Esophagus squamous epithelium (tissue), 5 donors: ENCODE measurements at places on chromosomes 2 and 18.

DNA sequence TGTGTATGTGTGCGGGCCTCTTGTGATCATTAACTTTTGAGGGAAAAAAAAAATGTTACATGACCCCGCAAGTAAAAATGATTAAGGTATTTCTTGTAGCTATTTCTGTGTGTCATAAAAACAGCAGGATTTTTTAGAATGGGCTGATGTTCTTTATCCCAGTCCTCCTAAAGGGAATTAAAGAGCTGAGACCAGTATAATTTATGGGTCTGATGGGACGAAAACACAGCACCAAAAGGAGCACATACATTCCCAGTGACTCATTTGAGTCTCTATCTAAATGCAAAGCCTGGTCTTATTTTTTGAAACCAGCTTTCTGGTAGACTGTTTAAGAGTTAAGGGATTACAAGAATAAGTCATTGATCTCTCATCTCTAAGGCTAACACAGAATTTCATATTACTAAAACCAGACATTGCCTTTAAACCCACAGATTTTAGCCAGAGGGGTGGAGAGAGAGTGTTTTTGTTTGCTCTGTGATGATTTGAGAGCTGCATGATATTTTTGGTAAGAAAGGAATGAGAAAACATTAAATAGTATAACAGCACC lies 342.3 kb upstream of the EPHA4 start:
- no peaks in the 10 kb centered on the region for H3K27me3 ChIP-seq
- no peak for DNase-seq
- H3K27ac ChIP-seq: no peak overlapping the region
- no peaks in the 10 kb centered on the region for H3K36me3 ChIP-seq
- H3K4me3 ChIP-seq: no peak overlapping the region

- no peaks in the 10 kb centered on the region for H3K27me3 ChIP-seq
- H3K27ac ChIP-seq: no peak overlapping the region
- no peaks in the 10 kb centered on the region for H3K36me3 ChIP-seq
- DNase-seq: no peak
- peaks cover 53% of the 10 kb centered on the region for H3K4me1 ChIP-seq
- no peak overlapping the region for H3K4me3 ChIP-seq
Observed at GRCh38 chr2:239272626-239273025, 128.2 kb downstream of the HDAC4 start.

GRCh38 chr18:34493099-34493544 lies 217.0 kb upstream of the DTNA start:
- peaks cover 17% of the 10 kb centered on the region for H3K4me1 ChIP-seq
- H3K36me3 ChIP-seq: no peaks in the 10 kb centered on the region
- peak overlapping the region; percentile 26 for H3K4me3 ChIP-seq
- H3K27ac ChIP-seq: no peak overlapping the region
- DNase-seq: no peak

- H3K4me1 ChIP-seq: no peaks in the 10 kb centered on the region
- no peaks in the 10 kb centered on the region for H3K36me3 ChIP-seq
- H3K4me3 ChIP-seq: no peak overlapping the region
- H3K27ac ChIP-seq: no peak overlapping the region
- DNase-seq: no peak
Observed at GRCh38 chr18:2985628-2986027, 27.3 kb downstream of the LPIN2 start.

GRCh38 chr2:207937823-207938222 lies 87.5 kb downstream of the PLEKHM3 start:
- no peak for DNase-seq
- no peak overlapping the region for H3K27ac ChIP-seq
- H3K4me1 ChIP-seq: peaks cover 19% of the 10 kb centered on the region
- no peaks in the 10 kb centered on the region for H3K36me3 ChIP-seq
- H3K27me3 ChIP-seq: no peaks in the 10 kb centered on the region

DNA sequence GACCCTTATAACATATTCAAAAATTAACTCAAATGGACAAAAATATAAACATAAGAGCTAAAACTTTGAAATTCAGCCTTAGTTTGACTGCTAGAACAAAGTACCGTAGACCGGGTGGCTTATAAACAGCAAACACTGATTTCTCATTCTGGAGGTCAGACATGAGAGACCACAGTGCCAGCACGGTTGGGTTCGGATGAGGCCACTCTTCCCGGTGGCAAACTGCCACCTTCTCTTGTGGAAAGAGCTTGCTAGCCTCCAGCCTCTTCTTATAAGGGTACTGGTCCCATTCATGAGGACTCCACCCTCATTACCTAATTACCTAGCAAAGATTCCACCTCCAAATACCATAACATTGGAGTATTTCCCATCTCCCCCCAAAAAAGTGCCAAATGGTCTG lies 91.3 kb downstream of the FAM210A start:
- H3K27me3 ChIP-seq: no peaks in the 10 kb centered on the region
- no peak overlapping the region for H3K4me3 ChIP-seq
- DNase-seq: no peak

DNA sequence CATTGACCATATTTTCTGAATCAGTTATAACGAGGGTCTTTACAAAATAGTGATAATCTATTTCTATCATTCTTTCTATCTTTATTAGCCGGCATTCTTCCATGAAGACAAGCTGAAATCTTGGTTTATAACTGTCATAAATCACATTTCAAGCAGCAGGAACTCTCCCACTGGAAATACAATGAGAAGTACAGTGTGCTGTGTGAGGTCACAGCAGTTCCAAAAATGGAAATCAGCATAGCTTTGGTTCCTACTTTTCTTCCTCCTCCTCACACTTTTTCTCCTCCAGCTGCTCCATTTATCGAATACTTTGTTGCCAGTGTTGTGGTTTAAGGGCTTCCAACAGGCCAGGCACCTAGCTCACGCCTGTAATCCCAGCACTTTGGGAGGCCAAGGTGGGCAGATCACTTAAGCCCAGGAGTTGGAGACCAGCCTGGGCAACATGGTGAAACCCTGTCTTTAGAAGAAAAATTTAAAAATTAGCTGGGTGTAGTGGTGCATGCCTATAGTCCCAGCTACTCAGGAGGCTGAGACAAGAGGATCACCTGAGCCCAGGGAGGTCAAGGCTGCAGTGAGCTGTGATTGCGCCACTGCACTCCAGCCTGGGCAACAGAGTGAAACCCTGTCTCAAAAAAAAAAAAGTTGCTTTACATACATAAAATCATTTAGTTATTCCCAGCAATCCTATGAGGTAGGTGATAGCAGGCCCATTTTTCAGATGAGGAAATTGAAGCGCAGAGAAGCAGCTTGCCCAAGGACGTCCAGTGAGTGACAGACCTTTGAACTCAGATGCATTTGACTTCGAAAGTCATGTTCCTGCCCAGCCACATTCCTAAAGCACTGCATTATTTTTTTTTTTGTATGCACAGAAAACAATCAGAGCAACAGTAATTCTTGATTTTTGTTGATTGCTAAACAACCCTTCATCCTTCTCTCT lies 34.0 kb upstream of the GPR55 start:
- H3K4me3 ChIP-seq: no peak overlapping the region
- no peaks in the 10 kb centered on the region for H3K36me3 ChIP-seq
- peaks cover 15% of the 10 kb centered on the region for H3K4me1 ChIP-seq

GRCh38 chr2:98149333-98149697 lies 62.3 kb downstream of the VWA3B start:
- no peaks in the 10 kb centered on the region for H3K27me3 ChIP-seq
- peak overlapping the region; percentile 47 for H3K4me3 ChIP-seq
- no peak for DNase-seq
- H3K36me3 ChIP-seq: no peaks in the 10 kb centered on the region

DNA sequence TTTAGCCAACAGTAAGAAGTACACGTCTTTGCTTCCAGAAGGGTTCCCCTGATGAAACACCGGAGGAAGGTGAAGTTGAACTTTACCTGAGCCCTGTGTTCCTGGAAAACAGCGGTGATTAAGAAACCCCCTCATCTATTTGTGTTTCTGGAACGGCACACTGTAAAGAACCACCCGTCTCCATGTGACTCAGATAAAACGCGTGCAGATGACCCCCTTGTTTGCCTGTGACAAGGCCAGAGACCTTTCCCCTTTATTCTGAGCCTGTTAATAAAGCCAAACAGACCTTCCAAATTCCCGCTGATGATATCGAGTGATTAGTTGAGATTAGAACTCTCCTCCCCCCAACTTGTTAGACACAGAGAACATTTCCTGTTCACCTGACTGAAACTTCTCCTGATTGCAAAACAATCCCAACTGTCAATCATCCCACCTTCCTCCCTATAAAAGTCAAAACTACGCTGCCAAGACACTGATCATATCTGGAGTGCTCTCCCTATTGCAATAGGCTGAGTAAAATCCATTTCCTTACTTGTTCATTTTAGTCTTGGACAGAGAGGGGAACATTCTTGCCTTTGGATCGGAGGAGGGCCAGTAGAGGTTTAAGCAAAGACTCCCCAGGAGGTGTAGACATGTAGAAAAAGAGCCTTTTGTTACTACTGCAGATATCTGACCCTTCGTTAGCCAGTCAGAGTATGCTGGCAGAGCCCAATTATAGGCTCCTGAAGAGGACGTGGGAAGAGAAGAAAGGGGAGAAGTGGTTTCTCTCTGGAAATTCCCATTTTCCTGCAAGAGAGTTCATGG lies 914 bp upstream of the IWS1 start:
- peak overlapping the region; percentile 97 for H3K4me3 ChIP-seq
- H3K27ac ChIP-seq: peak overlapping the region; percentile 98
- H3K4me1 ChIP-seq: peaks cover 30% of the 10 kb centered on the region
- no peaks in the 10 kb centered on the region for H3K36me3 ChIP-seq
- H3K27me3 ChIP-seq: no peaks in the 10 kb centered on the region

GRCh38 chr18:10064267-10064666 lies 150.5 kb downstream of the VAPA start:
- H3K36me3 ChIP-seq: no peaks in the 10 kb centered on the region
- peaks cover 43% of the 10 kb centered on the region for H3K4me1 ChIP-seq
- no peak overlapping the region for H3K27ac ChIP-seq

- H3K4me3 ChIP-seq: no peak overlapping the region
- H3K27ac ChIP-seq: no peak overlapping the region
- no peaks in the 10 kb centered on the region for H3K27me3 ChIP-seq
- no peak for DNase-seq
Observed at GRCh38 chr2:46772500-46772899, 143.1 kb downstream of the MCFD2 start.

DNA sequence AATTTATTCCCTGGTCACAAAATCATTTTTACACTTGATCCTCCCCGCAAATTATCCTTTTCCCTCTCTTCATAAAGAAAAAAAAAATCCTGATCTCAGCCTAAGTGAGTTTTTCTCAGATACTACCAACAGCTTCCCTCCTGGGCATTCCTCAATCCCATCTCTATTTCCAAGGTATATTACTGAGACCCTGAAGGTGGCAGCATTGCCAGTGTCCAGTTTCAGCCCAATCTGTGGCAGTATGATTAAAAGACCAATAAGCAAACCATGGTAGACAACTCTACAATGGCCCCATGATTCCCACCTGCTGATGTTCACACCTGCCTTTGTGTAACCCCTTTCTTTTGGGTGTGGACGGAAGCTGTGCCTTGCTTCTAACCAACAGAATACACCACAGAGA lies 45.1 kb downstream of the CCDC93 start:
- no peaks in the 10 kb centered on the region for H3K27me3 ChIP-seq
- peaks cover 5% of the 10 kb centered on the region for H3K36me3 ChIP-seq
- H3K4me1 ChIP-seq: no peaks in the 10 kb centered on the region

DNA sequence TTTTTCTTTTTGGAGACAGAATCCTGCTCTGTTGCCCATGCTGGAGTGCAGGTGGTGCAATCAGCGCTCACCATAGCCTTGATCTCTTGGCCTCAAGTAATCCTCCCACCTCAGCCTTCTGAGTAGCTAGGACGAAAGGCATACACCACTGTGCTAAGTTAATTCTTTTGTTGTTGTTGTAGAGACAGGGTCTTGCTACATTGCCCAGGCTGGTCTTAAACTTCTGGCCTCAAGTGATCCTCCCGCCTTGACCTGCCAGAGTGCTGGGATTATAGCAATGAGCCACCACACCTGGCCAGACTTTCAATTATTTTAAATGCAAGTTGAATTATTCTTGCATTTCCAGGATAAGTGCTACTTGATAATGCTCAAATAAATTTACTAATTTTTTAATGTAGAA lies 126.5 kb downstream of the DTNB start:
- no peaks in the 10 kb centered on the region for H3K36me3 ChIP-seq
- H3K4me3 ChIP-seq: no peak overlapping the region
- no peak for DNase-seq
- H3K27me3 ChIP-seq: no peaks in the 10 kb centered on the region
- no peak overlapping the region for H3K27ac ChIP-seq
- H3K4me1 ChIP-seq: no peaks in the 10 kb centered on the region

DNA sequence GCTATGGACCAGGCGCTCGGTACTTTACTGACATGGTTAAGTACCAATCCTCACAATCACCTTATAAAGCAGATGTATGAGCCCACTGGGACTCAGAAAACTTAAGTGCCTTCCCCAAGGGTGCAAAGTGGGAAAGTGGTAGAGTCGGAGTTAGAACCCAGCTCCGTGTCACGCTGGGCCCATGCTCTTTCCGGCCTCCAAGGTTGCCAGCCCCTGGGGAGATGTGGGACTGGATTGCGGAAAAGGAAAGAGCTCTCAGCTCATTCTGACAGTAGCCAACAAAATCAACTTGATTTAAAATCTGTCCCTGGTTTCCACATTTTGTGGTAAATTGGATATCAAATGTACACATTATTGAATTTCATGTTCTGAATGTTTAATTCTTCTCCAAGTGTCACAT lies 403.8 kb downstream of the DCDC2C start:
- no peaks in the 10 kb centered on the region for H3K36me3 ChIP-seq
- no peak overlapping the region for H3K27ac ChIP-seq
- no peaks in the 10 kb centered on the region for H3K27me3 ChIP-seq
- no peaks in the 10 kb centered on the region for H3K4me1 ChIP-seq
